Fibroblast of villous mesenchyme (primary cell): ENCODE measurements at places on chromosomes 16 and 17.

DNA sequence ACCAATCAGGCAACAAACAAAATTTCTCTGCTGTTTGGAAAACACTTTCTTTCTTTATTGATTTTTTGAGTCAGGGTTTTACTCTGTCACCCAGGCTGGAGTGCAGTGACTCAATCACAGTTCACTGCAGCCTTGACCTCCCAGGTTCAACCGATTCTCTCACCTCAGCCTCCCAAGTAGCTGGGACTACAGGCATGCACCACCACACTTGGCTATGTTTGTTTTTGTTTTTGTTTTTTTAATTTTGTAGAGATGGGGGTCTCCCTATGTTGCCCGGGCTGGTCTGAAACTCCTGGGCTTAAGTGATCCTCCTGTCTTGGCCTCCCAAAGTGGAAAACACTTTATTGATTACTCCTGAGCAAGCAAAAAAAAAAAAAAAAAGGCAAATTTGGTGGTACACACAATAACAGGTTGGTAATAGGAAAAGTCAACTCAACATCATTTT is 276.4 kb downstream of the SOX9 start:
- no peak for DNase-seq

DNA sequence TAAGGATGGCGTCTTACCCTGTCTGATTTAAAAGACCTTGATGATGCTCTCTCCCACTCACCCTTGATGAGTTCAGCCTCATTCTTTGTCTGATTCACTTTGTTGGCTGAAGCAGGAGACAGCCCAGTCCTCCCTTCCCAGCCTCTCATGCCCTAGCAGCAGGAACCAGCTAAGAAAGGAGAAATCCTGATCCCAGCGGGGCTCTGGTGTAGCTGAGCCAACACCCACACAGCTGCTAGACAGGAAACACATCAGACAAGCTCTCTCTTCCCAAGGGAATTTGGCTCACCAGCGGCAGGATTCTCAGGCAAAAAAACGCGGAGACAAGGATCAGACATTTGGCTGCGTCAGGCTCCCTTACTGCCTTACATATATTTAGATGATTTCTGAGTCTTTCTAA is 211.5 kb downstream of the CDH11 start:
- DNase-seq = peak; percentile 96

GRCh38 chr17:2703181-2703580 is 8.4 kb downstream of the CLUH start:
- DNase-seq = no peak

- no peak for DNase-seq
Measured at GRCh38 chr17:77474292-77474988, 333.7 kb downstream of the SEC14L1 start.
